BE2C (cell line): ENCODE measurements at places on chromosomes 12 and 14.

DNA sequence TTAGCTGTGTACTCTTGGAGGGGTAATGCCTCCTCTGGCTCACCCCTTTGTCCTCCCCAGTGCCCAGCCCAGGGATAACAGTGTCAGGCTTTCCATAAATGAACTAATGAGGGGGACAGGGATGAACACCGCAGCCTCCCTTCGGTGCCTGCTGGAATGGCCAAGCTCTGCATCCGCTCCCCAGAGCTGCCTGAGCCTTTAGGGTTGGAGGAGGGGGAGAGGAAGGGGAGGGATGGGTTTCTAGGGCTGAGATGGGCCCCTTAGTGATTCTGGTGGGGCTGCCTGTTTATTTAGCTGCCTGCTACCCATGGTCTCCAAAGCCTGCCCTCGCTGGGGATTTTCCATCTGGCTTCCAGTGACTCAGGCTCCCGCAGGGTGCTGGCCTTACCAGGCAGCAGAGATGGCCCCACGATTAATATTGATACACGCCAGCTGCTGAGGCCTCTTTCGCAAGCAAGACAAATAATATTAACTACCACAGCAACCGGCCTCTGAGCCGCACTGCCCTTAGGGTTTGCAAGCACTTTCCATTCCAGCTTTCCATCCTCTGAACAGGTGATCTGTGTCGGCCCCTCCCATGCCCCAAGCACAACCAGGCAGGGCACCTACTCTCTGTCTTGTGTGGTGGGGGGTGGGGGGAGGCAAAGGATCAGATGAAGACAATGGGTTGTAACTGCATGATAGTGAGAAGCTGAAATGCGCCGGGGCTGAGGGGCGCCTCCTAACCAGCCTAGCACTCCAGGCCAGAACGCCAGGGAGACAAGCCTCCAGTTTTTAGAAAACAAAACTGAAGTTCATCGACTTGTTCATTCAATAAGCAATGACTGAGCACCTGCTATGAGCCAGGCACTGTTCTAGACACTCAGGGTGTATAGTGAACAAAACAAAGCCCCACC, 56.7 kb downstream of the C14orf132 start:
- DNase-seq: peak; percentile 96

GRCh38 chr12:75943730-75944096, 87.9 kb downstream of the PHLDA1 start:
- no peak for DNase-seq

- DNase-seq: no peak
These were observed 1.8 kb downstream of the INHBE start for GRCh38 chr12:57456737-57457490.

- no peak for DNase-seq
These were observed 43.8 kb downstream of the ALDH1L2 start for GRCh38 chr12:105040476-105040875.

DNA sequence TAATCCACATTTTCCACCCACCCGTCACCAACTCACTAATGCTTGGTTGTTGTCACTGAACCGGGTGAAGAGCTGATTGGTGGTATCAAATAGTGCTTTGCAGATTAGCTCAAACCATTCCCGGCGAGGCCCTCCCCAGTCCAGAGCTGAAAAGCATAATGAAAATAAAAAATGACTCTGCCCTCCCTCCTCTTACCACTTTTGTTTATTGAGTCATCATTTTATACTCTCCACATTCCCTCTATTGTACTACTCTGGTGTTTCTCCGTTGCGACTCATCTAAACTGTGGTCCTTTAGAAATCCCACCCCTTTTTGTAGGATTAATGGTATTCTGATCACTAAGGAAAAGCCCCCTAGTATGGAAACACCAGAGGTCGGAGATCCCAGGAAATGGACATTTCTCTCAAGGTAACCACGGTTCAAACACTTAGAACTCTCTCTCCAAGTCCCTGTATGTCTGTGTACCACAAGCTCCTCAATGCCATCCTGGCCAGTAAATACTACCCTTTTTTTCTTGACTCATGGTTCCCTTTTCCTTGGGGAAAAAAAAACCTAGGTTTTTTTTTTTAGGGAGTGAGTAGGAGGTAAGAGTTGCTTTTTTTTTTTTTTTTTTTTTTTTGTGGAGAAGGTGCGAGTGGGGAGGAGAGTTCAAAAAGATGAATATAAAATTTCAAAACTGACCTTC, 42.0 kb downstream of the AREL1 start:
- no peak for DNase-seq

DNA sequence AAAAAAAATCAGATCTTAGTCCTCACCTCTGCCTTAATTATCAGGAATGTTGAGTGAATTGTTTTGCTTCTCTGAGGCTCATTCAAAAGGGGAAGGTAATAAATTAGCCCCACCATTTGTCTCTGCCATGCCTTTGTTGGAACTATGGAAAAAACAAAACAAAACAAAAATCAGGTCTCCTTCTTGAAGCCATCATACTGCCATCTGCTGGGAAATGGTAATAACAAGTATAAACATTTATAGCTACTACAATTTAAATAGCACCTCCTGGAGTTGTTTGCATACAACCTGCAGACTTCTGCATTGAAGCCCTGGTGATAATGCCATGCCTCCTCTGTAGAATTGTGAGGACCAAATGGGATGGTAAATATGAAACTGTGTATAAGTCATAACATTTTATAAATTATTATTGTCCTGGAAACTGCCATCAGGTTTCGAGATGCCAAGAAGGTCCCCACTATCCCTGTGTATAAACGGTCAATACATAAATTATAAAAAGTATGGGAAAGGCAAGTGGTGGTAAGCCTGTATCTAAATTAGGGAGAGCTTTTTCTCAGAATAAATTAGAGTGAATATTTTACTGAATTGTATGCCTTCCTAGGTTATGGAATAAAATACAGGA, 87.2 kb upstream of the FGD4 start:
- no peak for DNase-seq

- no peak for DNase-seq
These were observed 109.4 kb upstream of the NOS1 start for GRCh38 chr12:117470804-117471203.

DNA sequence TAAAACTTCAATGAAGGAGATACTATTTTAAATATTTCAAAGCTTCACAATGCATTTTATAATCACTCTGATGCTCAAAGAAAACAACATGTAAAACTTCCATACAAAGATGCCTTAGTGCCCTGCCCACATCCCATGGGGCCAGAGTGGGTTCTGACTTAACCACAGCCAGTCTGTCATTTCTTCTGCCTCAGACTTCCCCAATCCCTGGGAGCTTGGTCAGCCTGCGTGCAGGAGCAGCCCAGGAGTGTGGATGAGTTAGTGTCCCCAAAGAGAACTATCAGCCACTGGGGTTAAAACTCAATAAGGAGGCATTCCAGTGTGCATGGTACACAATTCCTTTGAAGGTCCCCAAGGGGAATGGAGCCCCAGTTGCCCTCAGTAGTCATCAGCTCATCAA, 100.3 kb downstream of the PTCSC3 start:
- no peak for DNase-seq

DNA sequence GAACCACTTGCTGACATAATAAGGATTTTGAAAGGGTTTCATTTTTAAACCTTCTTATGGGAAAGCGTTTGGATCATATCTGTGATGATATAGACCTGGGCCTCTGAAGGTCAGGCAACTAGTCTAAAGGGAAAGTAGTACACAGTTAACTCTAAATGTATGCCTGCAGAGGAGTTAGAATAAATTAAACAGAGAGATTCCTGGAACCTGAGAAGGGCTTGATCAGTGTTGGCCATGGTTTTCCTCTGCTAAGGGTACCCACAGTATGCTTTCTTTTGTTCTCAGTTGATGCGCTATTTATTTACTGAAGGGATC, 14.4 kb upstream of the POLR3B start:
- no peak for DNase-seq

DNA sequence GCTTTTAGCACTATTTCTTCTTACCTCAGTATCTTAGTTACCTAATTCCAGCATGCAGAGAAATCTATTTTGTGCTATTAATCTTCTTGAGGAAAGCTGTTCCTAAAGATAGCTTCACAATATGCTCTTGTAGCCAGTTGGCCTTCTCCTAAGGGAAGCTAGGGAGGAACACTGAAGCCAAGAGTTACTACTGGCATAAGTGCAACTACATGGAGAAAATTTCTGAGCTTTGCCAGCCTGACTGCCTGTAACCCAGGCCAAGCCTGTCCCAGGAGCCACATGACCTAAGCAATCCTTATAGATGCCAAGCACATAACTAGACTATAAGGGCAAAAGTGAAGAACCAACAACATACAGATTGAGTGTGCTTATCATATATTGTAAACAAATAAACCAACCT, 890.2 kb downstream of the FLRT2 start:
- DNase-seq: no peak

DNA sequence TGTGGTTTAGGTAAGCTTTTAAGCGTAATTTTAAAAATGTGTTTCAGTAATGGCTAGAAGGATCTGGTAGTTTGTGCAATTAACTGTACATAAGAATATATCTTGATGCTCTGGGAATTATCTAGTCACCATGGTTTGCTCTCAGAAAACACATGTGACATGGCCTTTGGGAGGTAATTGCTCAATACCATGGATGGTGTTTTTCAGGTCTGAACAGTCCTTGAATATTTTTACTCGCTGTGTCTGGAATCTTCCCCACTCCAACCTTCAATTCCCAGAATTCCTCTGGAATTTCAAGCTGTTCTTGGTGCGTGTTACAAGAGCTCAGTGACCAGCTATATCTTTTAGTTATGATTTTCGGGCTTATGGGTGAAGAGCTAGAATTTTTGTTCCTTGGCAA, 85.3 kb downstream of the DAAM1 start:
- no peak for DNase-seq

DNA sequence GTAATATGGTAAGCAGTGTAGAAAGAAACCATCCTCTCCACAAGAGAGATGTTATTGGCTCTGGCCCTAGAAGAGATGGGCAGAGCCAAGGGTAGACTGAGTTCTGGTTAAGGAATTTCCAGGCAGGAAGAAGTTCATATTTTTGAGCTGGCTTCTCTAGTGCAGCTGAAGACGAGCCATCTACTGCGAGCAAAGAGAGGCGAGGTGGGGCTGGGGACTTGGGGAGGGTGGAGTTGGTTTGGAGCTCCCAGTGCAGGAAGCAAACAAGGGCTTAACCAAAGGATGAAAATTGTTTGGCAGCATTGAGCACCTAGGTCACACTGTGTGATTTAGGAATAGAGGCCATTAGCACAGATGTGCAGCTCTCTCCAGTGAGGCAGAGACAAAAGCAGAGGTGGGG, 239.6 kb downstream of the ZFP36L1 start:
- DNase-seq: no peak

GRCh38 chr14:61183196-61183885, 97.8 kb downstream of the TMEM30B start:
- DNase-seq: no peak

- DNase-seq: no peak
These were observed 65.6 kb downstream of the FBXL14 start for GRCh38 chr12:1528791-1529190.

DNA sequence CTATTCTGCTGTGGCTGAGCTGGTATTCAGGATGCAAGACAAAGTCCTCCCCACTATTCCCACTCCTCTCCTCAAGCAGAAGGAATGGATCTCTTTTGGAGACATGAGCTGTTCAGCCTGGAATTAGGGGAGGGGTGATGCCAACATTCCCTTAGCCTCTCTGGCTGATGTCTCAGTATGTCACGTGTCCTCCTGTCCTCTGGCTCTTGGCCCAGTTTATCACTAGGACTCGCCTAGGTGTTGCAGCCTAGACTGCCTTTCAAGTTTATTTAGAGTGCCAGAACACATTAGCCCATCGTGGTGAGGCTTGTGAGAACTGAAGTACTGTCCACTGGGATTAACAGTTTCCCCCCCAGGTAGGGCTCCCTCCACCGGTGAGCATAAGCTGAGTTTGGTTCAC, 239.9 kb upstream of the MIS18BP1 start:
- DNase-seq: no peak

GRCh38 chr14:91111443-91111842, 2.4 kb upstream of the DGLUCY start:
- DNase-seq: no peak

GRCh38 chr14:92459030-92459949, 54.3 kb upstream of the RIN3 start:
- DNase-seq: no peak

DNA sequence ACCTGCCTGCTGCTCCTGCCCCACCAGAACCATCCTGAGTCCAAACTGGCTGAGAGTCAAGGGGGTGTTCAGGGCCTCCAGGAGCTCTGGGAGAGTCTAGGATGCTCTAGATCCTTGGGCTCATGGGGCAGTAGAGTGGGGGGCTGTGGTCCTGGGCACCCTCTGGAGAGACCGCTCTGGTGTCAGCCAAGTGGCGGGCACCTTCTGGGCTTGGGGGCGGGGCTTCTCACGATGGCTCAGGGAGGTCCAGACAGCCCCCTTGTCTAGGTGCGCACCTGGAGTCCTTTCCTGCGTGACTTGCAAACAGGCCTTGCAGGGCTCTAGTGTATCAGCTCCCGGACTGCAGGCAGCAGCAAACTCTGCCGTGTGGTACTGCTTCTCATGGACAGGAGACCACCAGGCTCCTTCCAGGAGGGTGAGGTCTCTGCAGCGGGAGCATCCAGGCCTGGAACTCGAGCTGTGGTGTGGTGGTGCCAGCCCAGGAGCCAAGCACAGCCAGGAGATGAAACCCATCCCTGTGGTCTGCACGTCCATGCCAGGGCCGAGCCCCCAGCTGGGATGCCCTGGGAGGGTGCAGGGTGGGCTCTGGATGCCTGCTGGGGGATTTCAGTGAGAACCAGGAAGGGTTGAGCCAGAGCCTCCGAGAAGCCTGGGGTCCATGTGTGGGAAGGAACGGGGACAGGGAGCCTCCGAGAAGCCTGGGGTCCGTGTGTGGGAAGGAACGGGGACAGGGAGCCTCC, 15.0 kb downstream of the PACS2 start:
- DNase-seq: no peak

DNA sequence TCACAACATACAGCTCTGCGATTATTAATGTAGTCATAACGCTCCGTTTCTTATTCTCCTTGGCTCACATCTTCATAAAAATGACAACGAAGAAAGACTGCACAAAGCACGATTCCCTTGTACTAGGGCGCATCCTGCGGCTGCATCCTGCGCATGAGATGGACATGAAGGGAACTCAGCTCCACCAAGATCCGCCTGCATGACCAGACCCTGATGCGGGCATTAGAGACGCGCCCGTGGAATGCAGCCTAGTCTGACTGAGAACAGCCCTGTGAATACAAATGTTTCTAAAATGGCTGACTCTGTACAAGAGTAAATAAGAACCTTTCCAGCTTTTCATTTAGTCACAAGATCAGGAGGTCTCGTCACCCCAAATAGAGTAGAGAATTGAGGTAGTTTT, 422.2 kb downstream of the NOVA1 start:
- DNase-seq: no peak

DNA sequence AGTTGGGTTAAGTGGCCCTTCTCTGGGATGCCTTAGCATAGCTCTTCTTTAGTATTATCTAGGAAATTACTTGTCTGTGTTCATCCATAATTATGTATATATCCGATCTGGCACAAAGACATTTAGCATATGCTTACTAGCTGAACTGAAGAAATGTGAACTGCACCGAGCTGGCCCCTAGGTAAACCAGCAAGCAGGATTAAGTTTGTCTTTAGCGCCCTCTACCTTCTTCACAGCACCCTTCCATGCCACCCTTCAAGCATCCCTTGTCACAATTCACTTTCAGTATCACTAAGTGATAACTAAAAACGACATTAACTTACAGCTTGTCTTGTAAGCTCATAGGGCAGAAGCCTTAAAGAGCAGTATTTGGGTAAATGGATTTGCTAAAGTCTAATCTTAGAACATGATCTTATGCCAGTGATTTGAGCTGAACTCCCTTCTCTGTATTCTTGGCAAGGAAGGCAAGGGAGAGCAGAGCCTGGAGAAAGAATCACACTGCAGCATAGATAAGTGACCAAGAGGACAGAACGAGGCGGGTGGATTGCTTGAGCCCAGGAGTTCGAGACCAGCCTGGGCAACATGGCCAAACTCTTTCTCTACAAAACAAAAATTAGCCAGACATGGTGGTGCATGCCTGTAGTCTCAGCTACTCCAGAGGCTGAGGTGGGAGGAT, 2.6 kb upstream of the HAL start:
- peak; percentile 52 for DNase-seq
